Stimulated activated CD8-positive, alpha-beta memory T cell treated with anti-CD3 and anti-CD28 coated beads, Interleukin-2, amount 100 ng/mL, for 48 hours (primary cell): ENCODE measurements at places on chromosomes 3 and 15.

GRCh38 chr15:30953731-30954378, 37.6 kb downstream of the MTMR10 start:
- DNase-seq: no peak

- DNase-seq: no peak
Measured at GRCh38 chr3:104990758-104991157, 376.0 kb upstream of the ALCAM start.

GRCh38 chr3:8899876-8900460, 63.3 kb downstream of the RAD18 start:
- DNase-seq: no peak

DNA sequence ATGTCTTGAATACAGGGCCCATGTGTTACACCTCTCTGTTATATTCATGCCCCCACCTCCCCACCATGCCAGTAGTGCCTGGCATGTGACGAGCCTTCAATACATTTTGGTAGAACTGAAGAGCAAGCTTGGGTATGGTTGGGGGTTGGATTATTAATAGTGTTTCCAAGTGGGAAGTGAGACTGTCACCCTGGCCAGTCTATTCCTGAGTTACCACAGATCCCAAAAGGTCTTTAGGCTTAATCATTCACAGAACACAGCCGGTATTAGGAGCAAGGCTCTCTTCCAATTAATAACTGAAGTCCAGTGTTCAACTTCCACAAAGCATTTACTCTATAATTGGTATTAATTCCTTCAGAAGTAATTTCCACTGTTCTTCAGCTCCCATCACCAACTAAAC, 231.9 kb upstream of the LRTM1 start:
- DNase-seq: no peak

- no peak for DNase-seq
Measured at GRCh38 chr3:188316021-188316722, 162.2 kb downstream of the LPP start.

- DNase-seq: no peak
Measured at GRCh38 chr15:93587059-93587521, 498.1 kb upstream of the RGMA start.

DNA sequence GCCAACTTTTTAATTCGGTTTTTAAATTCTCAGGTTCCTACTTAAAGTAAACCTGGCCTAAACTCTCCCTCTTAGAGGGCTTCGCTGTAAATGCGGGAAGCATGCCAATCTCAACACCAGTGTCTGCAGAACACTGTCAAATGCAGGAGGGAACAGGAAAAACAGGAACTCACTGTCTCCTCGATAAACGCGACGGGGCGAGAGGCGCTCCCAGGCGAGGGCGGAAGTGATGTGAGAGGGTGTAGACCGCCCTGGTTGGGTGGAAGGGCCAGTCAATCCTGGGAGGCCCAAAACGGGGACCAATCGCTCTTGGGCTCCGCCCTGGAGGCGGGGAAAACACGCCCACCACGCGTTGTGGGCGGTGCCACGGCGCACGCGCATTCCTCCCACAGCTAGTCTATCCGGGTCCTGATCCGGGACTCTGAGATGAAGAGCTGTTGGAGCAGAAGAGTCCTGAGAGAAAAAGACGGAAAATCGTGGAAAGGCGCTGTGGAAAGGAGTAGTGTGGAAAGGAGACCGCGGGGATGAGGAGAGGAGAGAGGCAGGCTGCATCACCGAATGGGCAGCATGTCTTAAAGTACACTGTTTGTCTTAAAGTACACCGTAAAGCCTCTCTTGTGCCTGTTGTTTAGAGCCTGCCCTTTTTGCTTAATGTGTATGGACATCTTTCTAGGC, 27.1 kb downstream of the SLC28A2 start:
- peak; percentile 95 for DNase-seq

DNA sequence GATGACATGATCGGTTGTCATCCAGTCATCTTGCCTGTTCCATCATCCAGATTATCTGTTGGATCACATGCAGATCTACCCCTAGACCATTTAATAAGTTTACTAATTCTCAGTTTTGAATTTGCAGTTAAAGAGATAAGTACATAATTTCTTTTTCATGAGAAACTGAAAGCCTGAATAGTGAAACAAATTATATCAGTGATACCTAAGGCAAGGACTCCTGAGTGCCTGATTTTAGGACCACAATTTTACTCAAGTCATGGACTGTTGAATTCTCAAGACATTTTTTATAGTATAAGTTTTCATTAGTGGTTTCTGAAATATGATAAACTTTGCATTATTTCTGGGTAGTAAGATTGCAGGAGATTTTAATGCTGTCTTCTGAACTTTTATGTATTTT, 13.2 kb downstream of the SIDT1 start:
- no peak for DNase-seq

DNA sequence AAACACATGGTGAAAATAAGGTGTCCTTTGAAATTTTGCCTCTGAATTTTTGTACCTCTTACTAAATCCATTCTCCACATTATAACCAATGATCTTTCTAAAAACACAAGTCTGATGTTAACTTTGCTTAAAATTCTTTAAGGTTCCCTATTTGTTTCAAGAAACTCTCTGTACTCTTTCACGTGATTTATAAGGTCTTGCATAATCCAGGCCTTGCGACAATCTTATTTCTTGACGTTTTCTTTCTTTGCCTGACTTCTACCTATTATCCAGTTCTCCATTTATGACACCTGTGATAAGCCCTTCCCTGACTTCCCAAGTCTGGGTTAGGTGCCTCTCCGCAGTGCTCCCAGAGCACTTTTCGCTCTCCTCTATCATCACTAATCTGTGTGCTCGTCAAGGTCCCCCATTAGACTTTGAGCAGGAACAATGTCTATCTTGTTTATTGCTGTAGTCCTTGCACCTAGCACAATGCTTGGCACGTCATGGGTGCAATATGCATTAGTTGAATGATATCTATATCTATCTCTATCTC, 24.3 kb upstream of the KPNA1 start:
- no peak for DNase-seq

GRCh38 chr3:65669163-65669875, 369.4 kb downstream of the MAGI1 start:
- DNase-seq: no peak

DNA sequence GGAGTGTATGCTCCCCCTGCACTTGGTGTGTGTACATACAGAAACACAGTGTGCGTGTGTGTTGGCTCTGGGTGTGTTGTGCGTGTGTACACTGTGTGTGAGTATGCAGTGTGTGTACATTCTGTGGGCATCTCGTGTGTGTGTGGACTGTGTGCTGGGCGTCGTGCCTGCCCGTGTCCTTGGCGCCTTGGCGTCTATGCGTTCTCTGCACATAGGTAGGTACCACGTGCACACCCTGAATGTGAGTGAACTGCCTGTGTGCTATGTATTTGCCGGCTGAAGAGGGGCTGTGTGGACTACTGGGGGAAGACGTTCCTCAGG, 481 bp upstream of the ECE2 start:
- no peak for DNase-seq

GRCh38 chr15:51191766-51192165, 97.1 kb upstream of the TNFAIP8L3 start:
- no peak for DNase-seq

- no peak for DNase-seq
Measured at GRCh38 chr3:21417991-21418390, 333.0 kb downstream of the ZNF385D start.

- no peak for DNase-seq
Measured at GRCh38 chr3:14243782-14244181, 65.2 kb downstream of the LSM3 start.
